GM23248 (cell line): ENCODE measurements at places on chromosomes 7 and 10.
A peak's percentile ranks its signal among the peaks of the same experiment; 100 is the strongest.

DNA sequence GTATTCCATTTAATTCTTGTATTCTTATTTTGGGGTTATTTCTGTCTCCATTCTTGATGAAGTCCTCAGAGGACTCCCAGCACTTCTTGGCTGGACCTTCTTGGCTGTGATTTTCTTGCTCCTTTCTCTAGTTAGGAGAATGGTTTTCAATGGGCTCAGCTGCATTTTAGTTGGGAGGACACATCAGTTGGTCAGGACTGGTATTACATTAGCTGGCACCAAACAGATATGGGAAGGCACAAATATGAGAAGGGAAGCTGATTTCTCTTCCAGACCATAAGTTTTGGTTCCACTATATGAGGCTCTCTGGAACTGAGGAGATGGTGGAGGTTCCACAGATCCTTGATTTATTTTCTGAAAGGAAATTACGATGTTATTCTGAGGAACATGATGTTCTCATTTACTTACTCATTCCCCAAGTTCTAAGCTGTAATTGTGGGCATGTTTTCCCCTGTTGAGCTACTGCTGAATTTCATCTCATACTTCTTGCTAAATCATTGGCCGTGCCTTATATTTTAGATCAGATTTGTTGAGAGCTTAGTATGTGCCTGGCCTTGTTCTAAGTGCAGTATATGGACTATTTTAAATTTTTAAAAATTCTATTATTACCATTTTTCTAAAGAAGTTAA is 261.0 kb downstream of the THSD7A start:
- peak; percentile 1 for DNase-seq

DNA sequence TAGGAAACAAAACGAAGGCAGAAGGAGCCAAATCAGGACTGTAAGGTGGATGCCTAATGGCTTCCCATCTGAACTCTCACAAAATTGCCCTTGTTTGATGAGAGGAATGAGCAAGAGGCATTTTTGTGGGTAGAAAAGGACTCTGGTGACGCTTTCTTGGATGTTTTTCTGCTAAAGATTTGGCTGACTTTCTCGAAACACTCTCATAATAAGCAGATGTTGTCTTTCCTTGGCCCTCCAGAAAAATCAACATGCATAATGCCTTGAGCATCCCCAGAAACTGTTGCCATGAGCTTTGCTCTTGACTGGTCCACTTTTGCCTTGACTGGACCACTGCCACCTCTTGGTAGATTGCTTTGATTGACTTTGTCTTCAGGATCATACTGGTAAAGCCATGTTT is 13.5 kb downstream of the PTPN12 start:
- peak; percentile 89 for DNase-seq

DNA sequence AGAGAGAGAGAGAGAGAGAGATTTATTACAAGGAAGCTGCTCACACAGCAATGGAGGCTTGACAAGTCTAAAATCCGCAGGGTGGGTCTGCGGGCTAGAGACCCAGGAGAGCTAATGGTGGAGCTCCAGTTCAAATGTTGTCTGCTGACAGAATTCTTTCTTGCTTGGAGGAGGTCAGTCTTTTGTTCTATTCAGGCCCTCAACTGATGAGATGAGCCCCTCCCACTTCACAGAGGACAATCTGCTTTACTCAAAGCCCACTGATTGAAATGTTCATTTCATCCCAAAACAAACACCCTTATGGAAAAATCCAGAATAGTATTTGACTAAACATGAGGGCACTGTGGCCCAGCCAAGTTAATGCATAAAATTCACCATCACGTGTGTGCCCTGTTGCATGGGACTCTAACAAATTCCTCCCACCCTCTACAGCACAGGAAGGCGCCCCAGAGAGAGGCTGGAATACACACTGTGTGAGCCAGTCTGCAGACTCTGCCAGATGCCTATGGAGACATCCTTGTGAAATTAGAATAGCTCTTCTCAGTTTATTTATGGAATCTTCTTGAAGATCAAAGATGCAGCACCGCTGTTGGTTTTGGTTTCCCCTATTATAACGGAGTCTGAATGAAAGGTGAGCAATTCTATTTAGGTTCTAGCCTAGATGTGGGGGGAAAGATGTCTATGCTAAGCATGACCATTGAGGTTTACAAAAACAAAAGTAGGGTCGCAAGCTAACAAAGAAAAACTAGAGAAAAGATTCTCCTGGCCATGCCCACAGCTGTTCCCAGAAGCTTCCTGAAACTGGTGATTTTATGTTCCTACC is 123.0 kb upstream of the SFMBT2 start:
- DNase-seq: no peak

DNA sequence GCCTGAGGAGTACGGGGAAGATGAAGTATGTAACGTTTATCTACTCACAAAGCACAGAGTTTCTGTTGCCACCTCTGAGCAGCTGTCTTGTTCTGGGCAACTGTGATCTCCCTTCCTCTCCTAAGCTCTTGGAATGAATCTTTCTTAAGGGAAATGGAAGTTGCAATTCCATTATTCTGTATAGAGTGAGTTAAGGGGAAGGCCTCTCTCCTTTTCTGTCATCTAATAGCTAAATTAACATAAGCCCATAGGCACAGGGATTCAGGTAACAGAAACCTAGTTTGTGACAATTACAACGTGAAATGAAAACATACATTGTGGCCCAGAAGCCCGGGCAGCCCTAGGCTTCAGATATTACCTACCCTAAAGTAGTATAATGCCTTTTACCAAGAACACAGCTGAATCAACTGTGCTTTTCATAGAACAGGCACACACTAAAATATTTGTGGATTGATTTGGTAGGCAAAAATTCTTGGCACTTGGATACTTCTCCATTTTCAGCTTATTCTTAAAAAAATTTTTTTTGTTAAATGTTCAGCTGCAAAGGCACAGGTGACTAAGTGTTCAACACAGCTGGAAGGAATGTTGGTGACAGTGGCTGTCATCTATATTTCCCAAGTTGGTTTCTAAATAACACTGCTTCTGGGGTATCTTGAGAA is 3.8 kb upstream of the PDCD4 start:
- peak; percentile 30 for DNase-seq

DNA sequence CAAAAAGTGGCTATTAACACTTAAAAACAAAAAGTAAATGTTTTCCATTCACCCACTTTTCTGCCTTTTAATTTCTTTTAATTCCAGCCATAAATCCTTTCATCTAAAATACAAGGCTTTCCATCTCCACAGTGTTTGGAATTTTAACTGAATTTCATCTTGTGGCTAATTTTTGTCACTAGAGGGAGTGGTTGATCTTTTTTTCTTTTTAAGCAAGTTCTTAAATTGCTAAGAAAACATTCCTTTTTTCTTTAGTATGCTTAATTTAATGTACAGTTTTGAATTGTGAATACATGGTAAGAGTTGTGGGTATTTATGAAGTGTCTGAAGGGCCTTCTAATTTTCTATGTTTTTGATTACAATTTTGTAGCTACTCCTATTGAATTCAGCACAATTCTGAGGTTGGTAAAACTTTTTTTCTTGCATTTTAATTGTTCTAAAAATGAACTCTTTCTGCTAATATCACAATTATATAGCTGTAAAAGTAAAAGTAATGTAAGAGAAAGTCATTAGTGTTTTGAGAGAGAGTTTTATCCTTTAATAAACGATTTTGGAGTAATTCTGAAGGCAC is 54.9 kb upstream of the ANK3 start:
- peak; percentile 52 for DNase-seq

DNA sequence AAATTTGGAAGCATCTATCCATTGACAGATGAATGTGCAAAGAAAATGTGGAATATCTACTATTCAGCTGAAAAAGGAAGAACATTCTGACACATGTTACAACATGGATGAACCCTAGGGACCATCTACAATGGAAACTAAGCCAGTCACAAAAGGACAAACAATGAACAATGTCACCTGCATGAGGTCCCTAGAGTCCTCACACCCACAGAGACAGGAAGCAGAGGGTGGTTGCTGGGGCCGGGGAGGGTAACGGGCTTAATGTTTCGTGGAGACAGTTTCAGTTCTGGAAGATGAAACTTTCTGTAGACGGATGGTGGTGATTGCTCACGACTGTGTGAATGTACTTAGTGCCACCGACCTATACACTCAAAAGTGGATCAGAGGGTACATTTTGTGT is 282.9 kb downstream of the ADARB2 start:
- DNase-seq: no peak

GRCh38 chr10:29064680-29065079 is 224.2 kb upstream of the LYZL1 start:
- peak; percentile 4 for DNase-seq

- DNase-seq: no peak
These were observed 34.9 kb downstream of the GBX1 start for GRCh38 chr7:151132461-151133205.

DNA sequence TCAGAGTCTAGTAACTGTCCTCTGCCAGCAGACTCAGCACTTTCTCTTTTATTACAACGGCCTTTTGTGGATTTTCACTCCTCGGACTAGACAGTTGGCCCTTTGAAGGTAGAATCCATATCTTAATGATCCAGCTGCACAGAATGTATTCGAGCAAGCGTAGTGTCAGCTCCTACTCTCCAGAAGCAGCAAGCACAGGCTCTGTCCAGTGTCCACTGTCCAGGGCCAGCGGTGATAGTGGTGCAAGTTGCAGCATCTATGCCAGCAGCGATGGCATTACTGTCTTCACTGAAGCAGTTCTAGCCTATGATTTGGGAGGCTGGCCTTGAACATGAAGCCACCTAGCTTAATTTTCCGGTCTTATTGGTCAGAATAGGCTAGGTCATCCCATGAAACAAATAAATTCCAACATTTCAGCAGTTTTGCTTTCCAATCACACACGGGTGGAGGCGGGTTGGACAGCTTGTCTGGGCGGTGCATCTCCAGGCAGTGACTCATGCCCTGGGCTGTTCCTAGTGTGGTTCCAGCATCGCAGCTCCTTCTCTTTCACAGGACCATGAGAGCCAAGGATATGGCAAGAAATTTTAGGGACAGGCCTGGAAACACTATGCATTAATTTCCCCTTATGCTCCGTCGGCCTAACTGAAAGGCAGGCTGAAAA is 108.6 kb upstream of the KCNMA1 start:
- DNase-seq: peak; percentile 91

DNA sequence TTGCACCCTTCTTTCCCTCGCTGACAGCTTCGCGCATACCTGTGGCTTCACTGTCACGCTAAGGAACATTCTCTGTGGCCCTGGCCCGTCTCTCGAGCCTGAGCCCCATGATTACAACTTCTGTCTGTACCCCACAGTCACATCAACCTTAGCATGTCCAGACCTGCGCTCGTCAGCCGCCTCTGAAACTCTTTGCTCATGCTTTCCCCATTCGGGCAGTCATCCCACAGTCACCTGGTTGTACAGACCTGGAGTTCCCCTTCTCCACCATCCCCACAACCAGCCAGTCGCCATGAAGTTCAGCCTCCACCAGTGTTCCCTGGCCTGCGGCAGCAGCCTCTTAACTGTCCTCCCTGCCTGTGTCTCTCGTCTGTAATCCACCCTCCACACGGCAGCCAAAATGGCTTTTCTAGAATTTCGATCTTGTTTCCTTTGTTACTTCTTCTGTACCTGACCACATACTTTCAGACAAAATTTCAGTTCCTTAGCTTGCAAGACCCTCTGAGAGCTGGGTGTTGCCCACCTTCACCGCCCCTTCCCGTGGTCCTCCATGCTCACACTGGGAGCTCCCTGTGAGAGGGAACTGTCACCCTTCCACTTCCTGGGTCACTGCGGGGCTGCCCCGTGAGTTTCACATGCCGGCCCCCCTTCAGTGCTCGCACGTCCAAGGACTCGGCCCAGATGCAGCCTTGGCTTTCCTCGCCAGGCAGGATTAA is 229.2 kb downstream of the CELF2 start:
- no peak for DNase-seq

DNA sequence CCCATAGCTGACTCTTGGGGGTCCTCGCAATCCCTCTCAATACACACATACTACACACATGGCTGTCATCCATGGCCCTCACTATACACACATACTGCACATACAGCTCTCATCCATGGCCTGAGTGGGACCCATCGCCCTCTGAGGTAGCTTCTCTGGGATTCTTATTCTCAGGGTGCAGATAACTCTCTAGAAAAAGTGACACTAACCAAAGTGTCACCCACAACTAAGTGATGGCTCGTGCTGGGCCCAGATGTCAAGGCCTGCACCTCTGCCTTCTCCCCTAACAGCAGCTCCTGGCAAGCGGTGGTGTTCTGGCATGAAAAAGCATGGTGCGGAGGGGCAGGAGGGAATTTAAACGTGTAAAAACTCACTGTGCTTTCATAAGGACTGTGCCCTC is 62.7 kb upstream of the ZPBP start:
- DNase-seq: no peak

DNA sequence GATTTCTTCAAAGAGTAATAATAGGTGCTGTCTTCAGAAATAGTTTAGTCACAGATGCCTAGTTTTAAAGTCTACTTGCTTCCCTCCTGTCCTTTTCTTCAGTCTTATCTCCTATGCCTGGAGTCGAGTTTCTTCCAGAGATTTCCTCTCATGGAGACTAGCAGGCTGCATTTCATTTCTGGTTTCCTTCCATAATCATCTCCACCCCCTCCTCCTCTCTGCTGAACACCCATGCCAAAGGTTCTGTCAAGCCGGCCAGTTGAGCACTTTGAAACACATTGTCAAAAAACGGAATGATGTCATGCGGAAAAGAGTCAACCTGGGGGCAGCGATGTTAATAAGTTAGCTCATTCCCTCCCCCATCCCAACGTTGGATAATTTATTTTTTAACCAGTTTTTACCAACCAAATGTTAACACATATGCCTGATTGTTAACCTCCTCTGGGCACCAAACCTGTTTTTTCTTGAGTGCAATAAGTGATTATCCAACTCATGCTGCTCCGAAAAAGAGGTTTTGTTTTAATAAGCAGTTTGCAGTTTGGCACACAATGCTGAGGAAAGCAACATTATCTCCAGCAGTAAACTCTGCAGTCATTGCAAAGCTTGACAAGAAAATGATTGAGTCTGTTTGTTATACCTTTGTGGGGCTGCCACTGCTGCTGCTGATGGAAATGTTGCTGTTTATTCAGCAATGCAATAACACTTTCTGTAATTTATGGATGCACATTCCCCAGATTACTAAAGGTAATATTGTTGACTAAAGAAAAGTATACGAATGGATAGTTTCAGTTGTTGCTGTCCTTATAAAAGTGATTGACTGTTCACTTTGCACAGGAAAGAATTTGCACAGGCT is 161.6 kb downstream of the LRMDA start:
- no peak for DNase-seq

GRCh38 chr7:16935341-16935735 is 53.6 kb upstream of the AGR3 start:
- DNase-seq: peak; percentile 45

DNA sequence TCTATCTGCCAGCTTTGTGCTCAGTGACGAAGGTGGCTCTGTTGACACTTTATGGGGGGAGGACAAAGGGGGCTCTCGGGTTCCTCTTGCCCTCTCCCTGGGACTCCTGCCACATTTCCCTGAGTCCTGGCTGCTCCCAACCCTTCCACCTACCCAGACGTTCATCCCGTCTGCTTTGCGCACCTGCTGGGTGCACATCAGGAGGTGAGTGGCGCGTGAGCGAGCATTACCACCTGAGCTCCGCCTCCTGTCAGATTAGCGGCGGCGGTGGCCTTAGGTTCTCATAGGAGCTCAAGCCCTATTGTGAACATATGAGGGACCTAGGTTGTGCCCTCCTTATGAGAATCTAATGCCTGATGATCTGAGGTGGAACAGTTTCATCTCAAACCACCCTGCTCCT is 137.2 kb downstream of the DYNC2I1 start:
- DNase-seq: no peak

- DNase-seq: no peak
These were observed 41.8 kb upstream of the IGFBP3 start for GRCh38 chr7:45962861-45963260.
